Kidney glomerular epithelial cell (primary cell): ENCODE measurements at places on chromosomes 12 and 14.

DNA sequence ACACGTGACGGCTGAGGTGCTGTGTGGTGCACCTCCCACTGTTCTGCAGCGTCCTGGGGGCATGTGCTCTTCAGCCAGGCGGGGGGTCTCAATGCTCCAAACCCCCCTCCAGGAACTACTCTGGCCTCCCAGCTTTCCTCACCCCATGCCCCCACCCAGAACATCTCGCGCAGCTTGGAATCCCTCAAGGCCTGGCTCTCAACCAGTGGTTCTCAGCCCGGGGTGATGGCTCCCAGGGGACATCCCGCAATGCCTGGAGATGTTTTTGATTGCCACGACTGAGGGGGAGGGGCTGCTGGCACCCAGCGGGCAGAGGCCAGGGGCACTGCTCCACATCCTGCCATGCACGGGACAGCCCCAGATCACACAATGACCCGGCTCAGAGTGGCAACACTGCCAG lies 78.9 kb upstream of the DICER1 start:
- DNase-seq = no peak

- DNase-seq = no peak
Observed at GRCh38 chr14:103330536-103330935, 3.5 kb upstream of the EIF5 start.

DNA sequence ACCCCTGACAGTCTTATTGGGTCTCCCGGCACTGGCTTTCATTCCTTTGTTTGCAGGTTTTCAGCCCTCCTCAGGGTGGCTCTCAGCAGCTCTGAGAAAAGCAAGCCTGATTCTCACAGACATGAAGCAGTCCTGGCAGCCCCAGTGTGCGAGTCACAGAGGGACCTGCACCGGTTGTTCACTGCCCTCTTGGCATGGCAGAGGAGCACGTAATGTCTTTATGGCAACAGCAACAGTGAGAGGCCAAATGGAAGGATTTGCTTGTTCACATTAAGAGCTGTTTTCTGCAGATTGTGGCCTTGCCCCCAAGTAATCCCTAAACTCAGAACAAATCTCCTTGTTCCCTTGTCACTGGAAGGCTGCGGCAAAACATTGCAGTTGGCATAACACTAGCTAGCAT lies 3.4 kb downstream of the KCNA5 start:
- DNase-seq = no peak

DNA sequence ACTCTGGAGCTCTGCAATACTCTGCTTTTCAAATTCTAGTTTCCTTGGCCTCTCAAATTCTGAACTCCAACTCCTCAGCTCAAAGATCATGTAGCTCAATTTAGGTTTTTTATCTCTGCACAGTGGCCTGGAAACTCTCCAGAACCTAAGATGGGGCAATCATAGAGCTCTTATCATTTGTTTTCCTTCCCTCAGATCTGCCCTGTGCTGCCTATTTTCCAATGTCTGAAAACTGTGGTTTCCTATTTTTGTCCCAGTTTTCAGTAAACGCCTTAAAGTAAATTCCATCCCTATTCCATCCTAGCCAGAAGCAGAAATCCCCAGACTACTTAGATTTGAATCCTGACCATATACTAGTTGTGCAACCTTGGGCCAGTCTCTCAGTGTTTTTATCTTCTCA lies 73.2 kb downstream of the CEP83 start:
- DNase-seq = no peak

DNA sequence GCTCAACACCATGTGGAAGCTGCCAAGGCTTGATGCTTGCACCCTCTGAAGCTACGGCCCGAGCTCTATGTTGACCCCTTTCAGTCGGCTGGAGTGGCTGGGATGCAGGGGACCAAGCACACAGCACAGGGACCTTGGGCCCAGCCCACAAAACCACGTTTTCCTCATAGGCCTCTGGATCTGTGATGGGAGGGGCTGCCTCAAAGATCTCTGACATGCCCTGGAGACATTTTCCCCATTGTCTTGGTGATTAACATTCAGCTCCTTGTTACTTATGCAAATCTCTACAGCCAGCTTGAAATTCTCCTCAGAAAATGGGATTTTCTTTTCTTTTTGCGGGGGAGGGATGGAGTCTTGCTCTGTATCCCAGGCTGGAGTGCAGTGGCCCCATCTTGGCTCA lies 46.3 kb downstream of the MON2 start:
- no peak for DNase-seq

DNA sequence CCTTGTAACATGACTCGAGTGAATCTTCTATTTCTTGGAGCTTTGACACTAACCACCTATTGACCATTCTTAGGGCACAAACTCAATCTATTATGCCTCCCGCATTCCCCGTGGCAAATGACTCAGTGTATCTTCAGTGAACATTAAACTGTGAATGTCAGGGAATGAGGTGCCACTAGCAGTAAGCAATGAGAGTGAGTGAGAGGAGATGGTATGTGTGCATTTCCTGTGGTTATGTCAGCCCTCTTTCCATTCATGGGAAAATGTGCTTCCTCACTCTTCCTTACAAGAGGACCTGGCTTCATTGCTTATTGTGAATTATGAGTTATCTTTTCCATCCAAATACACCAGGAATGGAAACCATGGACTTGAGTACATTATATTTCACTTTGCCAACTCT lies 229.2 kb downstream of the EMP1 start:
- peak; percentile 75 for DNase-seq

- peak; percentile 26 for DNase-seq
Observed at GRCh38 chr14:99568567-99569560, 35.1 kb downstream of the CCDC85C start.

GRCh38 chr14:90844321-90844720 lies 28.1 kb upstream of the TTC7B start:
- no peak for DNase-seq

- peak; percentile 1 for DNase-seq
Observed at GRCh38 chr12:100279607-100280244, 12.7 kb downstream of the SCYL2 start.

- DNase-seq = peak; percentile 8
Observed at GRCh38 chr14:51139121-51139681, 44.3 kb upstream of the TRIM9 start.

GRCh38 chr12:51748235-51748634 lies 100.3 kb downstream of the FIGNL2 start:
- DNase-seq = no peak

DNA sequence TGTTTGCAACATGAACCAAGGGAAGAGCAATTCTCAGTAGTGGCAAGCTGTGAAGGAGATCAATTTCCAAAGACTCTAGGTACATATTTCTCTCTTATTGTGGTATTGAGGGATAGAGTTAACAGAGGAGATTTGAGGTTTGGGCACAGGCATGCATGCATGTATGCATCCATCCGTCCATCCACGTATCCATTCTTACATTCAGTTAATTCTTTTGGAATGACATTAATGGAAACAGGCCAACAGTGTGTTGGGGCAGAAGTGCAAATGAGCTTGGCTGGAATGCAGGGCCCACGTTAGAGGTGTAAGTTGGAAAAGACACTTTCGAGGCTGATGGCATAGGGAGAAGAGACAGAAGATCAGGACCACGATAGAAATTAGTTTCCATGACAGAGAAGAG lies 216.9 kb upstream of the PELI2 start:
- DNase-seq = no peak

DNA sequence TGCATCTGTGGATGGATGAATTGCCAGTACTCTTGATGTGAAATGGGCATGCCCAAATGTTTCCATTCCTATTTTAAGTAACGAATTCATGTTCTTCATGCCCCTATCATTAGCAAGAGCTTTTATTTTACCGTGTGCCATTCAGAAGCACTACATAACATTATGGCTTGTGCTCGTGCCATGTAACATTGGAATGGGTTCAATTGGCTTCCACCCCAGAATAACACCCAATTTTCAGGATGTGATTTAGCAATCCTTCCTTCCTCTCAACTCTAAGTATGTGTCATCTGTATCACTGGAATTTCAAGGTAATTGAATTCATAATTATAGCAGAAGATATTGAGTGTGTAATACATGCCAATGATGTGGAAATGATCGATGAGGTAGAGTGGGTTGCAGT lies 145.8 kb upstream of the TMPO start:
- DNase-seq = no peak
